Epithelial cell of alveolus of lung (primary cell): ENCODE measurements at places on chromosomes 11 and 22. TPM values are rescaled to one million over a fixed set of nuclear protein-coding genes. Genes with fewer than 3 reads are reported as not detected.

Gene LGR4
- 5.3 and 8.6 TPM in 2 replicates for total RNA-seq

Gene GLYAT
- 0.13 TPM in 1 of 2 replicates, not detected in the other for total RNA-seq

Gene TMEM86A
- 1.2 and 2.8 TPM in 2 replicates for total RNA-seq

Gene SLC22A9
- not detected in 2 replicates for total RNA-seq

Gene ARHGAP20
- 1.4 and 2.7 TPM in 2 replicates for total RNA-seq

Gene CBLIF
- not detected in 2 replicates for total RNA-seq

Gene NCAM1
- total RNA-seq: 10.1 and 11.4 TPM in 2 replicates

Gene SLC7A4
- 0.13 TPM in 1 of 2 replicates, not detected in the other for total RNA-seq

Gene TMEM191C
- total RNA-seq: 0.13 and 3.8 TPM in 2 replicates

Gene KLHL22
- total RNA-seq: 21.2 and 23.5 TPM in 2 replicates

Gene FBLN1
- total RNA-seq: 113 and 416 TPM in 2 replicates

Gene MGAT3
- total RNA-seq: 1.9 and 2.1 TPM in 2 replicates

Gene SCN4B
- 0.39 and 0.56 TPM in 2 replicates for total RNA-seq

Gene OR2AT4
- total RNA-seq: not detected in 2 replicates

Gene RFPL1
- total RNA-seq: not detected in 2 replicates

Gene TUBA8
- 1.1 TPM in 1 of 2 replicates, not detected in the other for total RNA-seq

Gene TCN1
- total RNA-seq: not detected in 2 replicates

Gene SVIP
- 3.0 and 6.2 TPM in 2 replicates for total RNA-seq

Gene SYT12
- 0.08 and 3.4 TPM in 2 replicates for total RNA-seq

Gene GSC2
- total RNA-seq: not detected in 2 replicates

Gene PDE2A
- 0.24 and 3.4 TPM in 2 replicates for total RNA-seq

Gene PTPN5
- not detected in 2 replicates for total RNA-seq
